ENCODE measurements at places on chromosomes 11 and 22.

GRCh38 chr11:83156996-83157593 is at the start of gene PCF11:
PCF11 (plus strand) TSS chr11:83157131; CDS start chr11:83157440, 309 bp downstream.
- peaks cover 48% of the 10 kb centered on the region for H3K36me3 ChIP-seq
- no peaks in the 10 kb centered on the region for H3K27me3 ChIP-seq
- DNase-seq = no peak
- H3K4me3 ChIP-seq = peak within 1 kb of the TSS; percentile 100
- H3K27ac ChIP-seq = peak within 1 kb of the TSS; percentile 100

GRCh38 chr11:77723024-77723423 is 85.4 kb upstream of the CLNS1A start:
- H3K36me3 ChIP-seq = peaks cover 36% of the 10 kb centered on the region
- H3K4me1 ChIP-seq = no peaks in the 10 kb centered on the region
- no peak overlapping the region for H3K27ac ChIP-seq
- H3K27me3 ChIP-seq = no peaks in the 10 kb centered on the region
- DNase-seq = no peak

- H3K27ac ChIP-seq = no peak within 1 kb of the TSS
- peaks cover 58% of the 10 kb centered on the region for H3K27me3 ChIP-seq
- H3K4me3 ChIP-seq = peak within 1 kb of the TSS; percentile 45
Observed at GRCh38 chr11:64299847-64300648, at the start of gene CATSPERZ. CATSPERZ (plus strand) TSS chr11:64300358; CDS start chr11:64300411, 53 bp downstream.

DNA sequence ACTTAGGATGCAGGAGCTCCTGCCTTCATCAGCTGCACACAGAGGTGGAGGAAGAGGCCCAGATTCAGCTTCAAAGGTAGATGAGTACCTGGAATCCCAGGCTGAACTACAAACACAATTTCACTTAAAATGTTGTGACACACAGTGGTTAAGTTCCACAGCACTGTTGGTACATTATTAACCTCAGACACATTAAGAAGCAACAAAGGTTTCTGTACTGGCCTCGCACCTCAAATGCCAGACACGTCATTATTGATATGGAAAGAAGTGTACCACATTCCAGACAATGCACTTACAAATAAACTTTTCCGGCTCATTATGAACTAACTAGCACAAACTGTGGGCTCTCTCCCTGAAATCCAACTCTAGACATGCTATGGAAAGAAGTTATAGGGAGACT is 34.6 kb downstream of the PRDM10 start:
- DNase-seq = no peak
- H3K4me3 ChIP-seq = no peak overlapping the region
- no peaks in the 10 kb centered on the region for H3K27me3 ChIP-seq
- peaks cover 1% of the 10 kb centered on the region for H3K36me3 ChIP-seq
- H3K4me1 ChIP-seq = peaks cover 6% of the 10 kb centered on the region

DNA sequence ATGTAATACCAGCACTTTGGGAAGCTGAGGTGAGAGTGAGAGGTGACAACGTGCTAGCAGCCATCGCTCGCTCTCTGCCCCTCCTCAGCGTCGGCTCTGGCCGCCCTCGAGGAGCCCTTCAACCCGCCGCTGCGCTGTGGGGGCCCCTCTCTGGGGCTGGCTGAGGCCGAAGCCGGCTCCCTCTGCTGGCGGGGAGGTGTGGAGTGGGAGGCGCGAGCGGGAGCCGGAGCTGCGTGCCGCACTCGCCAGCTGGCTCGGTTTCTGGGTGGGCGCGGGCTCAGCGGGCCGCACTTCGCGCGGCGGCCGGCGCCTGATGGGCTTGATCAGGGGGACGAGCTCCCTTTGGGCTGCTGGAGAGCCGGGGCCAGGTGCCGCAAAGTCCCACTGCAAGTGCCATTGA is 98.9 kb upstream of the UBASH3B start:
- H3K27me3 ChIP-seq = peaks cover 8% of the 10 kb centered on the region
- no peak for DNase-seq
- H3K4me3 ChIP-seq = no peak overlapping the region

GRCh38 chr11:112281726-112282125 is 21.1 kb upstream of the PLET1 start:
- no peak for DNase-seq
- peaks cover 29% of the 10 kb centered on the region for H3K4me1 ChIP-seq
- no peaks in the 10 kb centered on the region for H3K27me3 ChIP-seq
- H3K4me3 ChIP-seq = no peak overlapping the region

DNA sequence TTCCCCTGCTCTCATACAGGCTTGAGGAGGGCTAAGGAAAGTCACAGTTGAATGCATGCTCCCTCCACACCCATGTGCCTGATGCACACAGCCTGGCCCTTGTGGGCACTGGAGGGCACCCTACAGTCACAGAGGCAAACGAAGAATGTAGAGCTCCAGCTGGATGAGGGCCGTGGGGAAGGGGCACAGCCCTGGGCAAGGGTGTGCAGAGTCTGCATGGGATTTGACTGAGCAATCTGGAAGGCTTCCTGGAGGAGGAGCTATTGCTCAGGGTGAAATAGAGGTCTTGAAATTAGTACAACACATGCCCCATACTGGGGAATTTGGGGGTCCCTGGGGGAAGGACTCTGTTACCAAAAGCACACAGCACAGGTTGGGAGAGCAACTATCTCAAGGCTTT is 64.0 kb downstream of the KCNQ1 start:
- peaks cover 3% of the 10 kb centered on the region for H3K27me3 ChIP-seq
- H3K4me3 ChIP-seq = no peak overlapping the region
- DNase-seq = no peak
- H3K27ac ChIP-seq = no peak overlapping the region
- no peaks in the 10 kb centered on the region for H3K36me3 ChIP-seq

GRCh38 chr22:39269095-39269790 is 24.5 kb upstream of the PDGFB start:
- peaks cover 6% of the 10 kb centered on the region for H3K4me1 ChIP-seq
- no peaks in the 10 kb centered on the region for H3K36me3 ChIP-seq
- no peak overlapping the region for H3K4me3 ChIP-seq
- H3K27ac ChIP-seq = no peak overlapping the region
- H3K27me3 ChIP-seq = no peaks in the 10 kb centered on the region

GRCh38 chr11:11291041-11292015 is 61.7 kb downstream of the CSNK2A3 start:
- no peaks in the 10 kb centered on the region for H3K36me3 ChIP-seq
- H3K27me3 ChIP-seq = peaks cover 2% of the 10 kb centered on the region
- H3K4me1 ChIP-seq = no peaks in the 10 kb centered on the region
- H3K27ac ChIP-seq = no peak overlapping the region

Measured in activated CD8-positive, alpha-beta T cell treated with anti-CD3 and anti-CD28 coated beads, Interleukin-2, amount 10 ng/mL, durations not matched to agents 7 days and 5 days (primary cell).